ENCODE measurements at places on chromosomes 12 and 14.

GRCh38 chr14:88296351-88296750, 26.7 kb downstream of the KCNK10 start:
- DNase-seq = no peak

DNA sequence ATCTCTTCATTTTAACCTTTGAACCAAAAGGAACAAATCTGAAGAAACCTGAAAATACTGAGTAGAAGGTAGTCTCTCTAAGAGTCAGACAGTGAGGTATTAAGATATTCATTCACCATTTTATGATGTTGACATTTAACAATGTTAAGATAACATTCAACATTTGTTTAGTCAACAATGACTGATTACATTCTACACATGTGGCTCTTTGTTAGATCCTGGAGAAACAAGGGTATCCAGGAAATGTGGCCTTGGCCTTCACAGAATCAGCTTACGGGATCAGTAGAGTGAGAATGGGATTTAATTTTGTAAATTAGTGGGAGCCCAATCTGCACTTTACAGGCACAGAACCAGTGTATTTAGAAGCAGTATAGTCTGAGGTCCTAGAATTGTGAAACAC, 355.5 kb downstream of the KCNH5 start:
- no peak for DNase-seq

DNA sequence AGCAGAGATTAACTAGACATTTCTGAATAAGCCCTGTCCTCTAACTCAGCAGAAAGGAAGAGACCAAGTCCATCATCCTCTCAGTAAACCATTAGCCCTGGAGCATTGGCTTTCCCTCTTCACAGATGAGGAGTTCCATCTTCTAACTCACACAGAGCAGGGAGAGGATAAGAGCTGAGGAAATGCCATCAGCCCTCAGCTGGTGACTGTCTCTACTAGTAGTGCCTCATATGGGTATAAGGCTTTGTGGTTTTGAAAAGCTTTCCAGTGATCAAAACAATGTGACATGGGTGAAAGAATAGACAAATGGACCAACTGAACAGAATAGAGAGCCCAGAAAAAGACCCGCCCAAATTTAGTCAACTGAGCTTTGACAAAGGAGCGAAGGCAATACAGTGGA, 197.2 kb upstream of the NUDT4 start:
- no peak for DNase-seq

DNA sequence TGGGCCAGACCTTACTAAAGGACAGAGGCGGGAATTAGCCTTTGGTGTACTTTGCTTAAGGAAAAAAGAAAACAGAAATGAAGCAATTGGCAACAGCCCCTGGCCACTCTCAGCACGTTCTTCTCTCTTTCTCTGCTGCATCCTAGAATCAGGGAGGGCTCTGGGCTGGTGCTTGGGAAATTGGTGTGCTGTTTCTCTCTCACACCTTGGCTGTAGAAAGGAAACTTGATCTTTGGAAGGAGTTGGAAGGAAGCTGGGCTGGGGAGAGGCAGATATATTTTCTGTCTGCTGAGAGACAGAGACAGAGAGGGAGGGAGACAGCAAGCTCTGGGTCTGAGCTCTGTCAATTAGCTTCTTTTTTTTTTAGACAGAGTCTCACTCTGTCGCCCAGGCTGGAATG, 27.4 kb downstream of the NOS1 start:
- DNase-seq = peak; percentile 11

DNA sequence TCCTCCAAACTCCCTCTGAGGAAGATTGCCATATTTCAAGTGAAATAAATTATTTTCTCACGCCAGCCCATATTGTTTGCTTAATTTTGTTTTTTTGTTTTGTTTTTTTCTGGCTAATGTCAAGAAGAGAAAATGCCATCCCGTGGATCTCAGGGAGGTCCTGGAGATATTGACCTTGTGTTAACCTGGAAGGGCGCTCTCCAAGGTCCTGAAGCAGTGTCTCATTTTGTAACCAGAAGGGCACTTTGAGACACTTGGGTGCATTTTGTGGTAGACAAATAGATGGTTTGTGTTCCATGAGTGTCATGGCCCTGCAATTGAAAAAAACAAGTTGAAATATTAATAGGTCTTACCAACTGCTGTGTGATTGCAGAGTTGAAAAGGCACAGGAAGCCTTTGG, 268.9 kb downstream of the SUDS3 start:
- no peak for DNase-seq

DNA sequence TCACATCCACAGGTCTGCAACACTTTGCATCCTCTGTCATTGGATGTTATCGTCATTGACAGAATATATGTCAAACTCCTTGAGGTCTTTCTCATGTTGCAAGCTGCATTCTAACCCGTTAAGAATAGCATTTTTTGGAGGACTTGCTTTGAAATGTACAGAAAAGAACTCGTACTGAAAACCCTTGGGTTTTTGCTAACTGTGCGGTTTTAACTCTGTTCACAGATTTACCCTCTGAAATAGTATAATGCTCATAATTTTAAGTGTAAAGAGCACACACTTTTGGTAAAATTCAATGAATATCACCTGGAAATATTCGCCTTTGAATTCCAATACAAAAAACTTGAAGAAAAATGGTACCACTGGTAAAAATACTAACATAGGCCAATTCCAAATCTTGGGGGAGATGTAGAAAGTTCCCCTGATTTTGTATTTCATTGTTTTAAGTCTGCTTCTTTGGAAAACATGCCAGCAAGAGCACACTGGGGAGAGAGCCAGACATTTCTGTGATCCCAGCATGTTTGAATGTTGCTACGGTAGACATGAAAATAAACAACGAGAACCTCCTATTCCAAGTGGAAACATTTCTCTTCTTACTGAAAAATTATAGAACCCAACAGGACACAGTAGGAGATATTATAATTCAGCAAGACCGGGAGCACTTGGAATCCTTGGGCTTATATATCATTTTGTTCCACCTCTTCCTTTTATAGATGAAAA, 446.0 kb downstream of the AEBP2 start:
- DNase-seq = no peak

DNA sequence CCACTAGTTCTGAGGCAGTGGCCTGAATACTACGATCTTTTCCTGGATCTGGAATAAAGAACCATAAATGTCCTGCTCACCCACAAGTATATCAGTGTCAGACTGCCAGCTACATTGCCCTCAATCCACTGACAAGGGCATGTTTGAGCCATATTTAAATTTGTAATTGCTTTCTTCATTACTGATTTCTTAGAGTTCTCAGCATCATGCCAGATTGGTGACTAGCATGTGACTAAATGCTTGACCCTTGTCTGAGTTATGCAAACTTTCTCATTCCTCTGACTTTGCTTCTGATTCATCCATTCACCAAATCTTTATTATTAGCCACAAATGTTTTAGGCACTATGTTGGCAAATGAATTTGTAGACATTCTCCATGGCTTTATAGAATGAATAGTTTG, 143.6 kb upstream of the SLC16A7 start:
- DNase-seq = no peak

GRCh38 chr12:57235017-57235727, 5.7 kb downstream of the SHMT2 start:
- DNase-seq = no peak

All from NCI-H1694 treated with DMSO at 0.1 percent for 48 hours (cell line).